ENCODE measurements at places on chromosomes 7 and 10.

GRCh38 chr7:30771174-30771879 is at the start of gene MINDY4:
TSS of gene MINDY4 (plus strand) at chr7:30771417. CDS start at chr7:30771494, 77 bp downstream.
- DNase-seq, result peak; percentile 28

GRCh38 chr7:91407942-91408341 is 143.7 kb downstream of the FZD1 start:
- no peak for DNase-seq

DNA sequence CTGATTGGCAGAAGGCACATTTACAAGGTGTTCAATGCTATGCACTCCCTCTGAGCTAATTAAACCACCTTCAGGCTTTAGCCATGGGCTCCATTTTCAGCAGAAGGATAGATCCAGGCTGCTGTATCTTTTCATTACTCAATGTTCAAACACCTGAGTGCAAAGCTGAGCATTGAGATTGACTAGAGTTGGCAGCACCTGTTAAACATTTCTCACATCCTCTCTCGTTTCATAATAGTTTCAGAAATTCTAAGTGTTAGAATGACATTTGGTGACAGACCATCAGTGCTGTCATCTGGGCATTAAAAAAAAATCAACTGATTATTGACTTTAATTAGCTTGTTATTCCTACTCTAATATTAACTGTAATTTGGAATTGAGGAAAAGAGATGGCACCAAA is 187.1 kb upstream of the SEMA3E start:
- no peak for DNase-seq

DNA sequence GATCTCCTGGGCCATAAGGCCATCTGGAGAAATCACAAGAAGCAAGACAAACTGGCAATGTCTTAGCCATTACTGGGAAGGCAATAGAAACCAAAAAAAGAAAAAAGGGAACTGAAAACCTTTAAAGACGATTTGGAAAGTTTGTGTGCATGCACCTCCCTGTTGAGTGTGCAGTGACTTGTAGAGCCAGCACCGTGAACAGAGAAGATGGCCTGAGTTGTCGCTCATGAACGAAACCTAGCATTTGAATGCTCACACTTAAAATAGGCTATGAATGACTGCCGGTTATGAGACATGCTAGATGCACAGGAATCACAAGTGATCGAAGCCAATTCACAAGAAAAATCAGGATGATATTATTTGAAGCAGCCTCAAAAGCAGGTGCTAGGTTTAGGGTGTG is 151.3 kb upstream of the ADO start:
- no peak for DNase-seq

DNA sequence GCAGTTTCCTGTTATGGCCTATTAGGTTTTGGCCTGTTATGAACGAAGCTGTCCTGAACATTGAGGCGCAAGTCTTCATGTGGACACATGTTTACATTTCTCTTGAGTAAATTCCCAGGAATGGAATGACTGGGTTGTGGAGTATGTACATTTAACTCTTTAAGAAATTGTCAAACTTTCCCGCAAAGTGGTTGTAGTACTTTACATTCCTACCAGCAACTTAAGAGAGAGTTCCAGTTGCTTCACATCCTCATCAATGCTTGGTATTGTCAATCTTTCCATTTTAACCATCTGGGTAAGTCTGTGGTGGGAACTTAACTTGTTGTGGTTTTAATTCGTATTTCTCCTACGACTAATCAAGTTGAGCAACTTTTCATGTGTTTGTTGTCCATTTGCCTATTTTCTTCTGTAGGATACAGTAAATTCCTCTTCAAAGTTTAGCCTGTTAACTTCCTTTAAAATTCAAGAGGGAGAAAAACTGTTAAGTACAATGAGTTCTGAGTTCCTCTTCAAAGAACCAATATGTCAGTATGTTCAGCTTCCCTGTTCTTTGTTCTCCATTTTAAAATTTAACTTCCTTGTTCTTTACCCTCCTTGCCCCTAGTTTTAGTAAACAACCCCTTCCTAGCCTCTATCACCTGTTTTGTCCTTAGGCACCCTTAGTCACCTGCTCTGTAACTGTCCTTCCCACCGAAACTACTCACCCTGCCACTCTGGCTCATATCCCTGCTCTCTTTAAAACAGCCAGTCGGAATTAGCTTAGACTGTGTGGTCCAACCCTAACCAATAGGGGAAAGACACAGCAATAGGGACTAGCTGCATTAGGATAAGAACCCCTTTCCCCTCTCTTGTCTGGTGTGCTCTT is 74.0 kb downstream of the FAM241B start:
- DNase-seq, result no peak

GRCh38 chr7:69836702-69837101 is 238.4 kb downstream of the AUTS2 start:
- no peak for DNase-seq

DNA sequence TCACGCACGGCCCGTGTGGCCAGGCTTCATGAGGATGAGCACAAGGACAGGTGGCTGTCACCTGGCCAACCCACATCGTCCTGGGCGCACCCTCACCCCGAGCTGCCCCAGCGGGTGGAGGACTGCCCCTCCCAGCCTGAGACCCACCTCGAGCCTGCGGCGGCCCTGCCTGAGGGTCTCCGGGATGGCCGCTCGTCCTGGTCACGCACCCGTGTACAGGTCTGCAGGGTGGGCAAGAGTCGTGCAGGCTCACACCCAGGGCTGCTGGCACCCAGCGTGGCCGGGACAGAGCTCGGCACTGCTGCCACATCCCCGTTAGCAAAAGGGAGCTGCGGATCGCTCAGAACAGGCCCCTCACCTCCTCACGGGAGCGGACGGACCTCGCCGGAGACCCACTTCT is 14.4 kb upstream of the UTF1 start:
- no peak for DNase-seq

GRCh38 chr7:98669329-98670000 is 52.4 kb downstream of the NPTX2 start:
- no peak for DNase-seq

DNA sequence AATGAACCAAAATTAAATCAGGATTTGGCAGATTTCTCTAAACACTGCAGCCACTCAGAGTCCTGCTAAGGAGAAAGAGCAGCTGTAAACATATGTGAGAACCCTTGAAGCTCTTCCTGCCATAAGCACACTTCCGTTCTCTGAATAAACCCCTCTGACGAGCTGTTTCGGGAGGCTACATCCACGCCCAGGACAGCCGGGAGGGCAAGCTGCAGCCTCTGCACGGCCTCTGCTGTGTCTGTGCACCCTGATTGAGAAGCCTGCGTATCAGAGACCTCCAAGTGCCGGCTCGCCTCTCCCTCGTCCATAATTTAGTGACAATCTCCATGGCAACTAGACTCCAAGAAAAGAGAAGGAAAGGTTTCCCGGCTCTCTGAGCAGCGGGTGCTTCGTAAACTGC is 114.4 kb downstream of the PTPRN2 start:
- DNase-seq, result no peak

DNA sequence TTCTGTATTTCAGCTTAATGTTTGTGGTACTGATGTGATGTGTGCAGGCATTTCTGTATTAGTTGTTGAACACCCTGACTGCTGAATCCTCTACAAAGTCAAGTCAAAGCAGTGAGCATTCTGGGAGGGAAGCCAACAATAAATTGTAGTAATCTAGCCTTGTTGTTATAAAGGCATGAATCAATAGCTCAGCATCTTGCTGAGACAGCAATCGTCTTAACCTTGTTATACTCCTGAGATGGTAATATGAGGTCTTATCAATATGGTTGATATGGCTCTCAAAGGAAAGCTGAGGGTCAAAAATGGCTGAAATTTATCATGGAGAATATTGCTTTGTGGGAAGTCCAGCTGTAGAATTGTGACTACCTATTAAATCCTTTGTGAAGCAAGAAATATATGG is 299.4 kb downstream of the DNAJB9 start:
- no peak for DNase-seq

- DNase-seq, result no peak
Observed at GRCh38 chr10:90822508-90822907, 35.3 kb downstream of the HTR7 start.

- DNase-seq, result no peak
Observed at GRCh38 chr10:79012567-79012966, 56.2 kb upstream of the ZMIZ1 start.

DNA sequence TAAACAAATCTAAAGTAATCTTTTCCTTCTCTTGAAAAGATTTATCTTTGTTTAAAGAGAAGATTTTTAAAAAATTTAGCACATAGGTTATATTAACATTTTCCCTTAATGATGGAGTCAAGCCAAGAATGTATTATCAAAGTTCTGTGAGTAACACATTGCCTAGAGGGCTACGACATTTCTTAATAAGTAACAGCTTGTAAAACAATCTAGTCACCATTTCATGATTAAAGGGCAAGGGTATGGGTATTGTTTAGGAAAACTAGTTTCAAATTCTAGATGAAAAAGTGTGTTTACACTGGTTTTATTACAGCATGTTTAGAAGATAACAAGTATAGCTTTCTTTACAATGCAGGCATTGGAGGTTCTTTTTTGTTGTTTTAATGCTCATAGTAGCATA is 28.6 kb upstream of the LAMB4 start:
- no peak for DNase-seq

- DNase-seq, result no peak
Observed at GRCh38 chr7:152572101-152572500, 103.8 kb downstream of the XRCC2 start.

GRCh38 chr7:80819503-80819902 is 99.3 kb downstream of the SEMA3C start:
- DNase-seq, result no peak

DNA sequence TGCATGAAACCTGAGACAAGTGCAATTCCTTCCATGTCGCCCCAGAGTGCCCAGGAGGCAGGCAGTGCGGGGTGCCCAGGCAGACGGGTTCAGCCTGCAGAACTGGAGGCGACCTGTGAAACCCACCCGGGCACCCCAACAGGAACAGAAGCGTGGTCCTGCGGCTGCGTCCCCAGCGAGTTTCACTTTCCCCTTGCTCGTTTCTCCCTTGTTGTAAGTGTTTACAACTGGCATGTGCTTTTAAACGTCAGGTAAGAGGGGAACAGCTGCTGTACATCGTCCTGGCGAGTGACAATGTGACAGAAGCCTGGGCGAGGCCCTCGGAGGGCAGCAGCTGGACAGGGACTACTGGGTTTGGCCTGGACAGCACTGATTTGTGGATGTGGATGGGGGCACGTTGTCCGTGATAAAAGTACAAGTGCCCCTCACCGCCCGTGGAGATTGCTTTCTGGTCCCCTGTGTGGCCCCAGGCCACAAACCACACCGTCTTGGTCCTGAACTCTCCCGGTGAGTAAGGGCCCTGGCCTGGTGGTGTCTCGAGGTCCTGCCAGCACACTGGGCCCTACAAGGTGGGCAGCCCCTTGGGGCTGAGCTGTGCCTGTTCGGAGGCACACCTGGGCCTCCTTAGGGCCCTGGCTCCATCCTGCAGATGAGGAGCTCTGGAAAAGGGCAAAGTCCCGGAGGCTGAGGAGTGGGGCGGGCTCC is 4.0 kb downstream of the VENTX start:
- no peak for DNase-seq

GRCh38 chr7:33446551-33446950 is 317.2 kb downstream of the BBS9 start:
- DNase-seq, result no peak

- DNase-seq, result no peak
Observed at GRCh38 chr7:1696671-1697498, 26.8 kb downstream of the ELFN1 start.

GRCh38 chr7:27409776-27410175 is 167.2 kb downstream of the EVX1 start:
- no peak for DNase-seq

DNA sequence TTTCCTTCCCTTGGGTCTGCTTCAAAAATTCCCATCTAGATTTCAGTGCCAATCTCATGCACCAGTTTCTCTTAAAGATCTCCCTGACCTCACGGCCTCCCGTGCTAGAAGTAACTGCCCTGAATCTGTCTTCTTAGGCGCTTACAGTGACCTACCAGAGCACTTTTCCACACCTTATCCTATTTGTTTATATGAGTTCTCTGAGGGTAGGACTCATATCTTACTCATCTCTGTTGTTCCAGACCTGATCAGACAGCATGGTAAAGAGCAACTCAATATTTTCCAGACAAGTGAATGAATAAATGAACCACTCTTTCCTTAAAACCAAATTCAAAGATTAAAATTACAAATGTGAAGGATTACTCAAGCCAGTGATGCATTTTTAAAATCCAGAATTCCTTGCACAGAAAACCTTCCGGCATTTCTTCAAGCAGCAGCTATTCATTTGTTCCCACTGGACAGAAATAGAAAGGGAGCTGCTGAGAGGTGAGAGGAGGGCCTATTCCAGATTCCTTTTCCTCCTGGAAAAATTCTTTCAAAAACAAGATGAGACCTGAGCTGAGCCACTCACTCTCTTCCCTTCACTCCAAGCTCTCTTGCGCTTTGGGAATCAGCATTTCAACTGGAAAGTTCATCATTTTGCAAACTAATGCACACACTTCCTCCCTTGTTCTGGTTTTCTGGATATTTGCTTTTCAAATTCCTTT is 94.6 kb downstream of the ELMO1 start:
- DNase-seq, result no peak

DNA sequence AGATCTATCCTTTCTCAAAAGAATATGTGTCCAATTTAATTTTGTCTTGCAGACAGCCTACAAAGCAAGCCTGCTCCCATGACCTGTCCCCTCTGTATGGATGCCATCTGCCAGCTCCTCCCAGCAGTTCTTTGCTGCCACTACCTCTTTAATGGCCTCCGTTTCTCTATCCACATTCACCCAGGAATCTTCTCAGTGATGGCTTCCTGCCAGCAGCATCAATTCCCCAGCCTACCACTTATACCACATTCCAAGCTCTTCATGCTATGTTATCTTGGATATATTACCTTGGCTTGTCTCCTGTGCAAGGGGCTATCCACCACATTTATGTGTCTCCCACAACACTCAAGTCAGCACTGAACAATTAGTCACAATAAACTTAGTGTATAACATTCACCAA is 133.2 kb downstream of the VPS50 start:
- no peak for DNase-seq

DNA sequence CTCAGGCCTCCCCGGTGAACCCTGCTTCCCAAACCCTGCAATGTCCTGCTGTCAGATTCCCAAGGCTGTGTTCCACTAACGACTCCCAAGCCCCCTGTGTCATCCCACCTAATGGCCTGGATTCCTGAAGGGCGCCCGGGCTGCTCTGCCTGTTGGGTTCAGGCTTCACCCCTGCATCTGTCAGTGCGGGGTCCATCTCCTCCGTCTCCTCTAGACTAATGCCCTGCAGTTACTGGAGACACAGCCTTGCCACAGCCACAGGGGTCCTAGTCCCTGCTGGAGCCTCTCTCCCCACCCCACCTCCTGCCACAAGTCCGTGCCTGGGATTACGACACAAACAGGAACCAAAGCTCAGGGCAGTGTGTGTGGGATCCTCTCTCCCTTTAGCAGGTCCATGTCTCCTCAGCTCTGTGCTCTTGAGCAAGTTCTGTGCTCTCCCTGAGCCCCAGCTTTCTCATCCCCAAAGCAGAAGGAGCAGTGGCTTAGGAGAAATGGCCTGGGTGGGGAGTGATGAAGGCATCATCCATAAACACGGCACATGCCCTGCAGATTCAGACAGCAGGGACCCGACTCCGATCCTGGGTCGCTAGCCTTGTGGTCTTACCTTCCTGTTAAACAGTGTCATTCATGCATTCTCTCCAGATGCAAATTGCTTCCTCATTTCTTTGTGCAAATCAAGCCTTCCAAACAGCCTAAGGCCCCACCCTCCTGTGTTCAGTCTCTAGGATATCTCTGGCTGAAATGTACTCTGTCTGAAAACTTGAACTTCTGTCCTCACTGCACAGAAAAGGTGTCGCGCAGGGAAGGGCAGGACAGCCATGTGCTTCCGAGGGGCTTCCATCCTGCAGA is 8.2 kb upstream of the RBP3 start:
- DNase-seq, result no peak
